Endothelial cell (in vitro differentiated cells): ENCODE measurements at places on chromosomes 6 and 20.

DNA sequence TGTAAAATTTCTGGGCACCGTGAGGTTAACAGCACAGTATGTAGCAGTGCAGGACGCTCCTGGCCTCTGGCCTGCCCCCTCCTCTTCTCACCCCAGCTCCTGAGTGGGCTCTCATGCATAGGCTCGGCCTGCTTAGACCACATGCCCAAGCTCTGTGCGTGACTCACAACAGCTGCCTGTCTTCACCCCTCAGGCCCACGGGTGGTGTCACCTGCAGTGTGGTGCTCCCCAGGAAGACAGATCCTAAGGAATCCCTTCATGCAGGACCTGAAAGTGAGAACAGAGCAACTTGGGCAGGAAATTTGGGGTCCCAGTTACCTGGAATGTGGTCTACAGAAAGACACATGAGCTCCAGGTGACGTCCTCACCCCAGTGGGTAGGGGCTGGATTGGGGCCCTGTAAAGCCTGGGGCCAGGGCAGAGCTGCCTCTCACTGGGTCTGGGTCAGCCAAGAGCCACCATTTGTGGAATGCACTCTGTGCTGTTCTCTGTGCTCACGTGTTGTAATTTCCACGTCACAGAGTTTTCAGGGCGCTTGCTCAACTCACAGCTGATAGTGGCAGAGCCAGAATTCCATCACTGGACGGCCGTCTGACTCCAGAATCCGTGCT lies 37.0 kb upstream of the PXDC1 start:
- DNase-seq = no peak

DNA sequence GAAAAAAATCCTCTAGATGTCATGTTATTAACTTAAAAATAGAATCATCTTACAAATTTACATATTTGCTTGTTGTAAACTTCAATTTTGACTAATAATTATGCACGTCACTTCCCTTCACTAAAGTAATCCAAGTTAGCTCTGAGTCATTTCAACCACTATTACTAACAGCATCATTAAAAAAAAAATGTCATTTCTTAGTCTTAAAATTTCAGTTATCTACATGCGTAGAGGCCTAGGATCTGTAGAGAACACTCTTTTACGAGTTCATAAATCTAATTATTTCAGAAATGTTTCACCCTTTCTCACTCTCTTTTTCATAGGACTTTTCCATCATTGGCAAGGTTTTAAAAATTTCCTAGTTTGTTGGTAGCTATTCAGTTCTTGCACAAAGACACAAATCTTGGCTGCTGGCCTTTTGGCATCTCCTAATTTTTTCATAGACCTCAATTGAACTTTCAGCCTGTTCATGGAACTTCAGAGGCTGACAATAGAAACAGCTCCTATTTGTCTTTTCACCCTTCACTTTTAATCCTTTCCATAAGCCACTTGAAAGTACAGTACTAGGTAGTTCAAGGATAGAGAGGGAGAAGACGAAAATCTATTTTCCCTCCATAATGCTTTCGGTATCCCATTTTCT lies 61.5 kb downstream of the OGFRL1 start:
- no peak for DNase-seq

- no peak for DNase-seq
Measured at GRCh38 chr20:53881362-53881761, 189.0 kb downstream of the BCAS1 start.

DNA sequence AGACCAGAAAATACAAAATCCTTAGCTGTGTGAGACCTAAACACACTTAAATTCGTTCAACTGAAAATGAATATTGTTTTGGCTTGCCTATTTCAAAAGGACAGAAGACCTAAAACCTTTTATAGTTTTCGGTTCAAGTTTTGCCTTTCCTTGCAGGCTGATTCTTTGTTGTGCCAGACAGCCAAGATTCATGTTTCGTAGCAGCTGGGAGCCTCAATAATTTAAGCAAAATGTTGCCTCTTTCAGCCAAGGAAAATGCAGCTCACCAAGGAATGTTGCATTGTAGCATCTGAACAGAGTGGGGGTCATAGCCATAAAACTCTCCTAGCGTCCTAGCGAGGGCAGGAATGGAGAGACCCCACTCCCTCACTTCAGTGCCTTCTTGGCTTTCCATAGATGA lies 92.3 kb upstream of the INSM1 start:
- DNase-seq = no peak

- no peak for DNase-seq
Measured at GRCh38 chr6:112269979-112270566, 15.7 kb upstream of the LAMA4 start.

- DNase-seq = no peak
Measured at GRCh38 chr6:72938104-72938503, 287.2 kb downstream of the KHDC1L start.

- no peak for DNase-seq
Measured at GRCh38 chr6:16058929-16059345, 69.9 kb upstream of the MYLIP start.

GRCh38 chr20:59333951-59334350 lies 33.5 kb downstream of the EDN3 start:
- no peak for DNase-seq

GRCh38 chr20:64160526-64161355 lies 3.5 kb upstream of the MYT1 start:
- DNase-seq = no peak

DNA sequence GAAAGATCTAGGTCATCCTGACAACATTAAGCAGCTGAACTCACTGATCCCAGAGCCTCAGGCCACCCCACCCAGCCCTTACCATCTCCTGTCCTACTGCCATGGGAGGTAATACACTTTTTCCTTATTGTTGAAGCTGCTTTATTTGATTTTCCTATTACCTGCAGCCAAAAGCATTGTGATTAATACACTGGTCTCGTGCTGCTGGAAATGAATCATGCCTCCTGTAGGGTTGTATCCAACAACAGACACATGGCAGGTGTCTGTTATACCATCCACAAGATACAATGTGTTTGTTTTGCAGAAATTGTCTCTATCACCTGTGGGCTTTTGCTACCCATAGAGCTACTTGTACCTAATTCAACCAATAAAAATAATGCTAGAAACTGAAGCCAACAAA lies 34.2 kb downstream of the MYLIP start:
- no peak for DNase-seq

DNA sequence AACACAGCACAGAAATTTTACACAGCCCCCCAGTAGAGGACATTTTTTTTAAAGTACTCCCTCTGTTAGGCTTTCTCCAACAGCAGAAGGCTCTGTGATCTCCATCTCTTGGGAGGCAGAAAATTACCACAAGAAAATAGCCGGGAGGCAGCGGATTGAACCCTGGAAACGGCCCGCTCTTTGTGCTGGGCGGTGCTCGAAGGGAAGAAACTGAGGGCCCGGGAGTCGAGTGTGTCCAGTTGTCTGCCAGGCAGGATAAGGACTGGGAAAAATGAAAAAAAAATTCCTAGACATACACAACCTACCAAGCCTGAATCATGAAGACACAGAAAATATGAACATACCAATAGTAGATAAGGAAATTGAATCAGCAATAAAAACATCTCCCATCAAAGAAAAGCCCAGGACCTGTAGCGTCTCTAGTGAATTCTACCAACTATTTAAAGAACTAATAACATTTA lies 31.5 kb downstream of the POM121L2 start:
- DNase-seq = peak; percentile 24

DNA sequence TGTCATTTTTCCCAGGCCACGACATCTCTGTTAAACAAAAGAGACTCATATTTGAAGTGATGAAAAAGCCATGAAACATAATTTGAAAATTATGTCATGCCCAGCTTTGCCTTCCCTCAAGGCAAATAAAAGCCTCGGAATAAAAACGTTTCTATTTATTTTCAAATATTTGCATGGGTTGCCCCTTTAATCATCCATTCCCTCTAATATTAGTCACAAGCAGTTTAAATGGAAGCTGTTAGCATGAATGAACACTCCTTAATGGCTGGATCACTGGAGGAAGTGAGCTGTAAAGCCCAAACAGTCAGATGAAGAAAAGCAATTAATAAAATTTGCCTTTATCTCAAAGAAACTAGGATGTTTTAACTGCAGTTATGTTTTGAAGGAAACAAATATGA lies 69.3 kb upstream of the STMND1 start:
- DNase-seq = no peak

- DNase-seq = no peak
Measured at GRCh38 chr6:5403609-5404008, 142.3 kb downstream of the FARS2 start.

GRCh38 chr6:124741341-124741740 lies 220.9 kb upstream of the RNF217 start:
- DNase-seq = no peak

DNA sequence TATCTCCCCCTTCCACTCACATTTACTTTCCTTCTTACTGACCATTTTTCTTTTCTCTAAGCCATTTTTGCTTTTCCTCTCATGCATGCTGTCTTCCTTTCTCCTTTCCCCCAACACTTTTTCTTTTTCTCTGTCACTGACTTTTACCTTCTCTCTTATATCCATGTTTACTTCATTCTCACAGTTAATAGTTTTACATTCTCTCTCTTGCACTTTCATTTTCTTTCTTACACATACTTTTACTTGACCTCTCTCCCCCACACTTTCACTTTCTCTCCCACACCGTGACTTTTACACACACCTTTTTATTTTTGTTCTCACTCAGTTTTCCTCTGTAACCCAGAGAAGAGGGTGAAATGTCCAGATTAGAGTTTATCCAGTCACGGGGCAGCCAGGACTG lies 636.3 kb downstream of the PTPRT start:
- DNase-seq = no peak

- no peak for DNase-seq
Measured at GRCh38 chr6:128251445-128252340, 268.7 kb downstream of the PTPRK start.

DNA sequence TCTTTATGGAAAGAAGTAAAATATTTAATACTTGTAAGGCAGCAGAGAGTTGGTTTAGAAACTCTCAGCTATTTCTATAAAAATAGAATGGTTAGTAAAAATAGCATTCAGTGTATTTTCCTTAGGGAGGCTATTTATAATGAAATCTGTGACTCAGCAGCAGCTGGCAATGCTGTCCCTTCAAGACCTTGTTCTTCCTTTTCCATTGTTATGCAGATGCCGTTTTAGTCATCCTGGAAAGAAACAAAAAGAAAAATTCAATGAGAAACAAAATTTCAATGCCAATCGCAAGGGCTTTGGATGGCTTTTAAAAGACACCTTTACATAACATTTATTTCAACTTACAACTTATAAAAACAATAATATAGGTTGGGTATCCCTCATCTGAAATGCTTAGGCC lies 17.5 kb downstream of the MPC1 start:
- DNase-seq = no peak

DNA sequence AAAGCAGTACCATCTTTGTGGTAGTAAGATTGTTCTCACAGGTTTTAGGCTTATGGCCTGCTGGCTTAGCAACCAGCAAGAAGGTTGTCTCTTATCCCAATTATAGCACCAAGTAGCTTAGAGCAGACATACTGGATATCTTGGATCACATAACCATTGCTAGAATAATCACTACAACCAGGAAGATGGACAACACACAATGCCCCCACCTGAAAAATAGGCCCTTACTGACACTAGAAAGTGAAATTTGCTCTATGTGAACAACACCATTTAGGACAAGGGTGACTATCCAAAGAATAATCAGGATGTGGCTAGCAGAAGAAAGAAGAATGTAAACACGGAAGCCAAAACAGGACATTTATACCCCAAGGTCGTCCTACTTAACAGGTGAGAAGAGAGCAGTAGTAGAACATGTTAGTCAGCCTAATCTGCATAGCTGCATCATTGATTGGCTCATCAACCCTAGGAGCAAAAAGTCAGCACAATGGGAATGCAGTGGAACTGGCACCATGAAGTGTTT lies 172.7 kb upstream of the MARCKS start:
- DNase-seq = no peak

GRCh38 chr6:15358579-15359327 lies 112.9 kb downstream of the JARID2 start:
- no peak for DNase-seq

DNA sequence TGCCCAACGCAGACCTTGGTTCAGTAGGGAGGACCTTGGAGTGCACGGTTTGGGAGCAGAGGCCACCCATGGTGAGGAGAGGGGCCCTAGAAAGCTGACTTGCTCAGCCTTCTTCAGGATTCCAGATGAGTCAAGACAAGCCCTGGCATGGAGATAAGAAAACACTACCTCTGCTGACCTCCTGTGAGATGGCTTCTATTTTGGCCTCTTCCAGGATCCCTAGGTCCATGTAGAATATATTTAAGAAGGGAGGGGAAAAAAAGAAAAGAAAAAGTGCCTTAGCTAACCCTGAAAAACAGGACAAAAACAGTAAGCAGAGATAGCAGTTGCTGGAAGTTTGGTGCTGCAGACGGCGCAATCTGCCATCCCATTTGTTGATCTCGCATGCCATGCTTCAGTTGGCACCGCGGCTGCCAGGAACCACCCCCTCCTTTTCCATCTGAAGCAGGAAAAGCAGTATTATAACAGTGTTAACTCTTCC lies 100.0 kb downstream of the ARMC2 start:
- DNase-seq = no peak

DNA sequence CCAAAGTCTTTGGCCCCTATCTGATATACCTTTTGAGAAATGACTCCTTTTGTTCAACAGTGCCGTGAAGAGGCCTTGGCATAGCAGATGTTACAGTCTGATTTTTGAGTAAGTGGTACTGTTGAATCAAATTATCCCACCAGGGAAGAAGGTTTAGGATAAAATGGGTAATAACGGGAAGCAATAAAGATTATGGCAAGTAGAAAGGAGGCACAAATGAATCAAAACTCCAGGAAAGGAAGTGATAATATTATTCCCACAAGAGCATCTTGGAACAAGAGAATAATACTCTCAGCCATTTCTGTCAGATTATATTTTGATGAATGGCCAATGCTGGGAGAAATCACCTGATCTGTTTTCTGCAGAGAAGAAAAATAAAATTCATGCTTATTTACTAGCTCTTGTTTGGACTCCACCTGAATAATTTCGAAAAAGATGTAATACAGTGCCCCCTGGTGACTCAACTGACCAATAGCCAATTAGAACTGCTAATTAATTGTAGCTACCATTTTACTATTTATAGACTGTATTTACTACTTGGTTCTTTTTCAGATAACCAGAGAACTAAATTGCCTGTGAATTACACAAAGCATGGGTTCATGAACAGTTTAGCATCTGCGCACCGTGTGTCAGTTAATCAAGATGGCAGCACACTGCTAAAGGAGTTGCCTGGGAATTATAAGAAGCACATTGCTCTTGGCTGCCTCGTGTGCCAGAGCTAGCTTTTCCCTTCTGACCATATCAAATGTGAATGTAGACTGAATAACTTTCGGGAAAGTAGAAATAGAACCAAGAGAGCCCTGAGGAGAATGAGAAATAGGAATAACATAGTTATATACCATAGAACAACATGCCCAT lies 78.5 kb upstream of the TRDN start:
- peak; percentile 43 for DNase-seq

DNA sequence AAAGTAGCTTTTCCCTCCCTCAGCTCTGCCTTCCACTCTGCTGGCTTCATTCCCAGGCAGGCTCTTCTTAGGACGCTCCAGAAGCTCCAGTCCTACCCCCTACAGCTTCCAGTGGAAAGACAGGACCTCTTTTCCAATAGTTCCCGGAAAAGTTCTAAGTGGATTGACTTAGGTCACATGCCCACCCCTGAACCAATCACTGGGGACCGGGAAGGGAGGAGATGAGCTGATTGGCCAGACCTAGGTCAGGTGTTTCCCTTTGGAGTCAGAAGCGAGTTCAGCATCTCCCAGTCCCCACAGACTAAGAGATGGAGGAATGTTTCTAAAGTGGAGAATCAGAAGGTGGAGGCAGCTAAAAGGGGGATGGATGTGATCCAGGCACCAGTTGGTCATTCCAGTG lies 62.9 kb upstream of the KCNG1 start:
- DNase-seq = no peak

GRCh38 chr6:169689287-169689686 lies 12.5 kb downstream of the WDR27 start:
- DNase-seq = no peak

- DNase-seq = no peak
Measured at GRCh38 chr6:54876365-54876764, 29.8 kb downstream of the FAM83B start.
